Right ventricle myocardium superior (tissue), 1 donor: ENCODE measurements at places on chromosomes 4 and X. TPM values are rescaled to one million over a fixed set of nuclear protein-coding genes. Genes with fewer than 3 reads are reported as not detected.

FLNA gene
- total RNA-seq: 216 TPM

FMR1NB gene
- not detected for total RNA-seq

NLGN4X gene
- 3.0 TPM for total RNA-seq

GLOD5 gene
- not detected for total RNA-seq

SNCA gene
- total RNA-seq: 4.0 TPM

GAGE2A gene
- not detected for total RNA-seq

ALB gene
- total RNA-seq: 4.5 TPM

TKTL2 gene
- total RNA-seq: not detected

MAGEC2 gene
- total RNA-seq: not detected

TSPAN7 gene
- total RNA-seq: 26.6 TPM

HS6ST2 gene
- total RNA-seq: 0.08 TPM

PHOX2B gene
- not detected for total RNA-seq

BEX2 gene
- total RNA-seq: 0.75 TPM

GASK1B gene
- 60.2 TPM for total RNA-seq

MPP1 gene
- 37.7 TPM for total RNA-seq

SSX3 gene
- total RNA-seq: not detected

ADH1A gene
- total RNA-seq: 0.83 TPM

SYTL4 gene
- 3.7 TPM for total RNA-seq

RGN gene
- total RNA-seq: 17.7 TPM

CSAG1 gene
- total RNA-seq: not detected

MUC7 gene
- not detected for total RNA-seq

CTSO gene
- total RNA-seq: 6.2 TPM

GPAT3 gene
- 39.6 TPM for total RNA-seq

PLP1 gene
- total RNA-seq: 10.0 TPM

KLHL5 gene
- total RNA-seq: 13.2 TPM

GLRA3 gene
- total RNA-seq: not detected

RTL9 gene
- total RNA-seq: 0.35 TPM

CCKAR gene
- total RNA-seq: not detected

PIN4 gene
- total RNA-seq: 10.7 TPM

COL25A1 gene
- total RNA-seq: 0.24 TPM

PCDH18 gene
- 5.0 TPM for total RNA-seq

DIPK2B gene
- total RNA-seq: 17.8 TPM

CT47B1 gene
- not detected for total RNA-seq

AGTR2 gene
- 0.13 TPM for total RNA-seq

FAM47C gene
- total RNA-seq: not detected

SMIM31 gene
- not detected for total RNA-seq

VSIG1 gene
- total RNA-seq: not detected

PNMA3 gene
- 2.5 TPM for total RNA-seq

JADE1 gene
- 26.0 TPM for total RNA-seq

CTAG1B gene
- not detected for total RNA-seq

TLR10 gene
- total RNA-seq: not detected

CT55 gene
- total RNA-seq: not detected

PRR32 gene
- total RNA-seq: 0.30 TPM

PTCHD1 gene
- total RNA-seq: 0.08 TPM

HERC3 gene
- 49.7 TPM for total RNA-seq

PCDH19 gene
- total RNA-seq: 0.32 TPM

SSX2B gene
- total RNA-seq: not detected

LRIT3 gene
- total RNA-seq: not detected

DCAF4L1 gene
- 0.19 TPM for total RNA-seq

FAM241A gene
- 7.4 TPM for total RNA-seq

ASB9 gene
- total RNA-seq: 0.70 TPM
